ENCODE measurements at places on chromosomes 3 and 15.

GRCh38 chr3:164416491-164417222 is 661.6 kb downstream of the SI start:
- DNase-seq: no peak

DNA sequence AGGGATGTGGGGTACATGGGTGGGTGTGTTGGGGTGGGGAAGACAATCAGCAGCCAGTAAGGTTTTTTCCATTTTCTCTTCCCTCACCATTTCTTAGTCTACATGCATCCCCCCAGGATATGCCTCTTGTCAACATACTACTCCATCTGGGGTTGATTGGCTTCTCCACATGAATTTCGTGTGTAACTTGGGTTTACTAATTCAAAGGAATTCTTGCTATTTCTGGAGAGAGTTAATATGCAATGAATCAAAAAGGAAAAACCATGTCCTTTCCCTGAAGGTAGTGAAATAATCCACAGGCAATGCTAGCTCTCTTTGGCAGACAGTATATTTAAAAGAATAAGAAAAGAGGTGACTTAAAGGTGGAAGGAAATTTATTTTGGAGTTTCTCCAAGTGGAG is 198.4 kb downstream of the EBLN2 start:
- no peak for DNase-seq

DNA sequence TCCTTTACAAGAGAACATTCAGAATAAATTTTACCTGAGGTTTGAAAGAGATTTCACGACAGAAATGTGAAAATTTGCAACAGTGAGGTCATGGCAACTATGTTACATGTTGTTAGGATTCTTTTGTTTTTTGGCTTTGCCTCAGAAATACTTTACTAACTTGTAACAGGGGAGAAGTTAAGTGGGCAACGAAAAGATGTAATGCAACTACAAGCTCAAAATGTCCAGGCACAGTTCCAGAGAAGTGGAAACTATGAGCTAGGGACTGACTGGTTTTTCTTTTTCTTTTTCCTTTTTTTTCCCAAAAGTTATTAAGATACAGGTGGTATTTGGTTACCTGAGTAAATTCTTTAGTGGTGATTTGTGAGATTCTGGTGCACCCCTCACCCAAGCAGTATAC is 111.5 kb upstream of the PPP2R3A start:
- no peak for DNase-seq

- no peak for DNase-seq
These were observed 178.9 kb downstream of the KCNMB2 start for GRCh38 chr3:178714925-178715832.

GRCh38 chr15:49751751-49752150 is 130.9 kb downstream of the DTWD1 start:
- no peak for DNase-seq

DNA sequence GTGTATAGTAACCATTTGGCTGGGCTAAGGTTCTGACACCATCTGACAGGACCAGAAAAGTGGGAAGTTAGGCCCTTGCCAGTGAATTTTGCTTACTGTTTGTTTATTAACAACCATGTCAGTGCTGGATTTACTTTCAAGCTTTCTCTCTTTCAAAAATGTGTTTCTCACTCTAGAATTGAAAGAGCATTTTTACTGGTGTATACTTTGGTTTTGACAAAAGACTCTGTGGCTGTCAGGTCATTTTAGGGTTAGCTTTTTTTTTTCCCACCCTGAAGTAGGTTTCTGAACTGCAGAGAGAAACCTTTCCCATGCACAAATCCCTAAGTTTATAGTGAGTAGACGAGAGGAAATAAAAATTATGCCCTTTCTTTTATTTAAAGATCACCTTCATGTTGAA is 230.0 kb upstream of the TBC1D5 start:
- no peak for DNase-seq

DNA sequence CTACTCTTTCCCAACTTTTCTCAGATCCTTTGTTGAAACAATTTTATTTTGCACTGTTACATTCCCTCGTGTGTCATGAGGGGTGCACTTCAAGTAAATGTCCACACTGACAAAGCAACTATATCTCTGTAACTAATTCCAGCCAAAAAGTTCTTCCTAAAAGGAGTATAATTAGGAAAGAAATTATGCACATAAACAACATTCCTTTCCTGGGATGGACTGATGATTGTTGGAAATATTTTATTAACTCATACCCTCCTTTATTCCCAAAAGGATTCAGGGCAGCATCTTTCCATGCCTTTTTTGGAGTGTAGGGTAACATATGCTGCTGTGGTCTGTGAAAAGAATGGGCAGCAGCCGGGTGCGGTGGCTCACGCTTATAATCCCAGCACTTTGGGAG is 426.1 kb upstream of the THBS1 start:
- DNase-seq: no peak

GRCh38 chr15:95410757-95411156 is 919.7 kb upstream of the NR2F2 start:
- no peak for DNase-seq

DNA sequence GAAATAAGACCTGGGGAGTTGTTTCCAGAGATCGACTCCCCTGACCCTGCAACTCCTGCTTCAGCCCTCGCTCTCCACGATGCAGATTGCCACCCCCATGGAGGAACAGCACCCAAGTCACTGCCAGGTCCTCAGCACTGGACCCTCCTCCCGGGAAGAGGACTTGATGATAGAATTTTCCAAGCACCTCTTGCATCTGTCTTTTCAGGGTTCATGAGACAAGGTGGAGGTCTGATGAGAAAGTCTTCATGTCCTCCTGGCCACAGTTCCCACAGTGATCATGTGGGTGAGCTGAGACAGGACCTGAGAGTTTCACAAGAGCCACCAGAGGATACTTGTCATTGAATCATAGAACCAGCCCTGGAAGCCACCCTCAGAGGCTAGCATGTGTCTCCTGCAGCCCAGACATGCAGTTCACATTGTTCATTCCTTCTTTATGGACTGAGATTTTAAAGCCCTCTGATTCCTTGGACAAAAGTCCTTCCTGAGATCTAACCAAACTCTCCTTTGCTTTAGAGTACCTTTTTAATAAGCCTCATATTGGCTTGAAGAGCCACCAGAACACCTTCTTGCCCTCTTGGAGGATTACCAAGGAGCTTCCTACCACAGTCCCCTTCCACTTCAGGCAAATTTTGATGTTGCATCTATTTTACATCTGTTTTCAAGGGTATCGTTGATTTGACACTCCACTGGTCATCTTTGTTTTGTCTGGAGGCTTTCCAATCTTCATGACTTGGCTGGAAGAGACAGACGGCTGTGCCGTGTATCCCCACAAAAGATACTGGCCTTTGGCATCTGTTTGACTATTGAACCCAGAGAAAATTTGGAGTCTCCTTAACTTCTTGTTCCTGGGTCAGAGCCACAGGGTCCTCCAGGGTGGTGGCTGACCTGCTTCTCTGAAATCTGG is 224.8 kb upstream of the BHLHE40 start:
- no peak for DNase-seq

DNA sequence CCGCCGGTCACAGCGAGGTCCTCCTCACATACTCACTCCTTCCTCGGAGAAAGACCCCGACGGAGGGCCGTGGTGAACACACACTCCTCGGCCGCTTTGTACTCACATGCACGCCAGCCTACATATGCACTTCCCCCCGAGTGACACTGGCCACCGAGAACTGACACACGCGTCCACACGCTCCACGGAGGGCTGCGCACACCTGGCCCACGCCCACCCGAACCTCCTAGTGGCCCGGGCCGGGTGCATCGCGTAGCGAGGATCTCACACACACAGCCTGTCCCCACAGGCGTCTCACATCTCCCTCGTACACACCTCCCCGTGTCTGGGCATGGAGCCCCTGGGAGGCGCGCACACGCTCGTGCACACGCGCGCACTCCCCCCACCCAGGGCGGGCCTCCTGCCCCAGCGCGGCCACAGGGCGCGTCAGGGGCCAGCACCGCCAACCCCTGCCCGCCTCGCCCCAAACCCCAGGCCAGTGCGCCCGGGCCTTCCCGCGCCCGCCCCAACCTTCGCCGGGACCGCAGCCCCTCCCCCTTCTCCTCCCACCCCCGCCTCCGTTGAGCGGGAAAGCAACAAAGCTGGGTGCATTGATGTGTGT is 411 bp upstream of the C3orf70 start:
- DNase-seq: no peak

- no peak for DNase-seq
These were observed 8.0 kb upstream of the LRRIQ4 start for GRCh38 chr3:169804681-169805080.

DNA sequence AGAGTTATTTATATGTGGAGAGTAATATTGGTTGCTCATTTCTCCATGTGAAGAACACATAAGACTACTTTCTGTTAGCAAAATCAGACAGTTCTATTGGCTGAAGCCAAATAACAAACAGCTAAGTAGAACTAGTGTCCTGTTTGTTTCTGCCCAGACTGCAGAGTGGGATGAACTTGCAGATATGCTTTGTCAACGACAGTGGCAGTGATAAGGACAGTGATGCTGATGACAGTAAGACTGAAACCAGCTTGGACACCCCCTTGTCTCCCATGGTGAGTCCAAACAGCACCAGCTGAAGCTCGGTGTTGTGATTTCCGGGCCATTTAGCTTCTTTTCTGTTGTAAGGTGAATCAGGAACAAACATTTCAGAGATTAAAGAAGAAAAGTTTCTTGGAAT is 102.6 kb upstream of the IL12A start:
- no peak for DNase-seq

DNA sequence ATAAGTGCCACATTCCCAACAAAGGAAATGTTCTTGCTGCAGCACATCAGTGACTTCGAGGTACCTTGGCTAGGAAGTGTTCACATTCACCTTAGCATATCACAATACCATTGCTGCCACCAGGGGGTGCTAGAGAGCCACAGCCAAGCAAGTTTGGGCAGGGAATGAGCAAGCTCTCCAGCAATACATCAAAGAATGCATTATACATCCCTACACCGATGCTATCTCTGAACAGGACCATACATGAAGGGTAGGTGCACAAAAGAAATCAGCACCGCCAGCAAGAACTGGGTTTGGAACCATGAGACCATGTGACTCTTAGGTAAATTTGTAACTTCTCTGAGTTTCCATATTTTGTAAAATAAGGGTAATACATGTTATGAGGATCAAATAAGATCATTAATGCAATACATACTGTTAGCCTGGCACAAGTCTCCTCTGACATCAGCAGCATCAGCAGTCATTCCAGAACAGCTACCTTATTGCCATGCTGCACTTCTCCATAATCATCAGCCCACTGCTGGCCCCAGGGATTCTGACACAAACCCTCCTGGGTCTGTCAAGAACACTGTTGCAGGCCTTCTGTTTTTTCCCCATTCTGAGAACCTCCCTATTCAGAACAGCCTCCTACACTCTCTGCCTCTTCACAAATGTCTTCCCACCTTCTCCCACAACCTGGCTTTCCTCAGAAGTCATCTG is 37.5 kb downstream of the RYK start:
- DNase-seq: peak; percentile 59

DNA sequence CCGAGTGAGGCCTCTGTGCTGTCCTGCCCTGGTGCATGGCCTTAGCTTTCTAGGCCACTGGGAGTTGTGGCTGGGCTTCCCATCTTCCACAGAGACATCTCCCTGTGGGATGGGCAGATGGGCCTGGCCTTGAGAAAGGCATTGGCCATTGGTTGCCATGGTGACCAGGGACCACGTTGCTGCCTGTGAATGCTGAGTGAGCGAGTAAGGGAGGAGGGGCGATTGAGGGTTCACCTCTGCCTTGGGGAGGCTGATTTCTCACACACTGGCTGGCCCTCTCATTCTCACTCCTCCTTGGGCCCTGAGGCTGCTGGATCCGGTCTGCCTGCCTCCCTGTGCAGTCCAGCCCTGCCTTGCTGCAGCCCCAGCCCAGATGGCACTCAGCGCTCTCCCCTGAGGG is 26.4 kb upstream of the DOCK3 start:
- DNase-seq: no peak

DNA sequence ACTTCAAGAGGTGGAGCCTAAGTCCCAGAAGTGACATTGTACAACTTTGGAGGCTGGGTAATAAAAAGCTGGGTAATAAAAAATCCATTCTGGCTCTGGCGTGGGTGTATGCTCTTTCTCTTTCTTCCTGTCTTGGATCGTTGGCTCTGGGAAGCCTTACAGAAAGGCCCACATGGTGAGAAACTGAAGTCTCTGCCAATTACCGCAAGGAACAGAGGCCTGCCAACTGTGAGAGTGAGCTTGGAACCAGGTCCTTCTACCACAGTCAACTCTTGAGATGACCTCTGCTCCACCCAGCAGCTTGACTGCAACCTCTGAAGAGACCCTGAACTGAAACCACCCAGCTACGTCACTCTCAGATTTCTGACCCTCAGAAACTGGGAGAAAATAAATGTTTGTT is 51.0 kb downstream of the NR2F2 start:
- no peak for DNase-seq

DNA sequence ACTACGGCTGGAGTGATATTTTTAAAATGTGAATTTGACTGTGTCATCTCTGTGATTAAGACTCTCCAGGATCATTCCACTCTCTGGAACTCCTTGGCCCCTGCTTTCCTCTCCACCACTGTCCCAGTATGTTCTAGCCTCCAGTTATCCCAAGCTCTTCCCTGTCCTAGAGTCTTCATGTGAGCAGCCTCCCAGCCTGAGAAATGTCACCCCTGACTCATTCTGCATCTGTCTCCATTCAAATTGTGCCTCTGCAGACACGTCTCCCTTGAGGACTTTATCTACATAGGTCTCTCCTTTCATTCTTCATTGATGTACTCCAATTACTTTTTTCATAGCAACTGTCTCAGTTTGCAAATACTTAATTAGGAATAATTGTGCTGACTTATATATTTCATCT is 317.7 kb upstream of the ADAMTS9 start:
- no peak for DNase-seq

DNA sequence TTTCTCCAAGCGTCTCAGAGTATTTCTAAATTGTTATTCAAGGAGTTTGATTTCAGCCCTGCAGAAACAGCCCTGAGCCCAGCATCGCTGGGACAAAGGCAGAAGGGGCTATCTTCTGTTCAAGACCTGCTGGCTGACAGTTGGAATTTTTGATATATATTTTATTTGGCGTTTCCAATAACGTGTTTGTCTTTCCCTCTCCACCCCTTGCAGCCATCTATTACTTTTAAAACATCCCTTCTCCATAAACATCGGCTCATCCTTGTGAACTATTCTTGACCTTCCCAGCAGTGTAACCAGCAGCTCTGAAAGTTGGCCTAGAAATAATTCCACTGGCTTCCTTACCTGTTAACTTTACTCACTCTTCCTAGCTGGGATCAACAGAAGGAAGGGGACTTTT is 5.5 kb upstream of the MEIS2 start:
- no peak for DNase-seq

DNA sequence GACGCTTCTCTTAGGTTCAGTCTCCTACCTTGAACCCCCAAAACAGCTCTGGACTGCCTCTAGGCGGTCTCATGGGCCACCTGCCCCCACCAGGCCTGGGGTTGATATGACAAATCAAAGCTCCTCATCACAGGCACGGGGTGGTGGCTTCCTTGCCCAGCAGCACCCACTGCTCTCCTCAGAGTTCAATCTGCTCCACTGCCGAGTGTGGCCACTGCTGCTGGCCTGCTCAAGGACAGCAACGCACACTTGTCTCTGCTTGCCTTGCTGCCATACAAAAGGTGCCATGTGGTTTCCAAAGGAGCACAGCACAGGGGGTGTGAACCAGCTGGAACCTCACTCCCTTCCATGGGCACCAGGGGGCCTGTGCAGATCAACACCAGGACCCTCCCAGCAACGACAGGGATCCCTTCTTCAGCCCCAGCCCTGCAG is 10.2 kb downstream of the KBTBD13 start:
- DNase-seq: no peak

Measured in activated CD8-positive, alpha-beta memory T cell treated with anti-CD3 and anti-CD28 coated beads for 1 hour (primary cell).